ENCODE measurements at places on chromosomes 7 and 10.

DNA sequence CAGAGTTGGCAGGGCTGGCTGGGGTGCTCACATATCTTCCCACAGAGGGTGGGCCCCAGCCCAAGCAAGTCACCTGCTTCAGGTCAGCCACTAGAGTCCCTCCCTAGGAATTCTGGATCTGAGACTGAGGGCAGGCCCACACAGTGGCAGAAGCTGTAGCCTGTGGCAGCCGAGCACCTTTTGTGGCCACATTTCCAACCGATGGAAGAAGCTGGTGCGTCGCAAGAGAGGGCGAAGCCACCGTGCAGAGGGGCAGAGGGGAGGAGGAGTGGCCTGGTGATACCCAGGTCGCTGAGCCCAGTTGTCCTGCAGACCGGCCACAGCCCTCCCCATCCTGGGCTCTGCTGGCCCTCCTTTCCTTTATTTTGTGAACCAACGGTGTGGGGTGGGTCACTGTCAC lies 5.3 kb downstream of the POLM start:
- no peak for DNase-seq

DNA sequence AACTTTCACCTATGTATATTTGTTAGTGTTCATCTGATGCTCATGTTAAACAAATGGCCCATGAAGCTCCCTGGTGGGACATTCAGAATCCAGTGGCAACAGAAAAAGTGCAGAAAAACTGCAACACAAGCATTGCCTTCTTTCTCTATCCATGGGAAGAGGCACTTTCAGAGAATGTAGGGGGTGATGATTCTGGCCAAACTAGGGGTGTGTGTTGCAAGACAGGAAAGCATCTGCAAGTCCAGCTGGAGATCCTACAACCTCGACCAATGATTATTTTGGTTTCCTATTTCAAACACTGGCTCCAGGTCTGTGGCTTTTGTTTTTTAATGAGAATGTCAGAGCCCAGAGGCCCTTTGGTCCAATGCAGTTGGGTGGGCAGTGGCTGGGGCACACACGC lies 198.7 kb downstream of the CXCL12 start:
- no peak for DNase-seq

DNA sequence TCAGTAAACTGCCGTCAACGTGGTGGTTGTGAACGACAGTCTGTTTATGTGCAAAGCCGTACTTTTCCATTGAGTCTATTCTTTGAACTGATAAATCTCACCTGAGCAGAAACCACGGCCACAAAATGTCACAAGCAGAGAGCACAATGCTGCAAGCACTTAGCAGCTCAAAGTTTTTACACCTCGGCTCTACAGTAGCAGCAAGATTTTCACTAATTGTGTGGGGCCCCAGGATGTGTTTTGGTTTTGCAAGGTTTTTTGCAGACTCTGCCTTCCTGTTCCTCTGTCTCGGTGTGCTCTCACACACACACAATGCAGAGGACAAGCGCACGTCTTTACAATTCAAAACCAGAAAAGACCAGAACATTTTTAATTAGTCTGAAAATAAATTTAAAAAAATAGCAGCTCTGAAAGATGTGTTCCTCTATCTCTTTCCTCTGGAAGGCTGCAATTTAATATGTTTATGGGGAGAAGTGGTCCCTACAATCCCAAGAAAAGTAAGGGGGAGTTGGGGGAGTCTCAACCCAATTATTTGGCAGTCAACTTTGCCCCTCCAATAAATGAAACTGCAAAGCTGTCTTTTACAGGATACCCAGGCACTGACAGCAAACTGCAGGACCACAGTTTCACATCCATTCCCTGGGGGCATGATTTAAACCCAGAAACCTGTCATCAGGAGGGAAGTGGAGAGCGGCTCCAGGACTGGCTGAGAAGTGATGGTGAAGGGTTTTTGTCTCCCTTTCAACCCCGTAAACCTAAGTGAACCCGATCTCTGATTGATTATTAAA lies 73.8 kb upstream of the SFMBT2 start:
- no peak for DNase-seq

GRCh38 chr10:79984851-79985250 lies 35.9 kb upstream of the SFTPD start:
- DNase-seq, result no peak

- DNase-seq, result no peak
Measured at GRCh38 chr10:114189700-114190099, 10.5 kb downstream of the TDRD1 start.

DNA sequence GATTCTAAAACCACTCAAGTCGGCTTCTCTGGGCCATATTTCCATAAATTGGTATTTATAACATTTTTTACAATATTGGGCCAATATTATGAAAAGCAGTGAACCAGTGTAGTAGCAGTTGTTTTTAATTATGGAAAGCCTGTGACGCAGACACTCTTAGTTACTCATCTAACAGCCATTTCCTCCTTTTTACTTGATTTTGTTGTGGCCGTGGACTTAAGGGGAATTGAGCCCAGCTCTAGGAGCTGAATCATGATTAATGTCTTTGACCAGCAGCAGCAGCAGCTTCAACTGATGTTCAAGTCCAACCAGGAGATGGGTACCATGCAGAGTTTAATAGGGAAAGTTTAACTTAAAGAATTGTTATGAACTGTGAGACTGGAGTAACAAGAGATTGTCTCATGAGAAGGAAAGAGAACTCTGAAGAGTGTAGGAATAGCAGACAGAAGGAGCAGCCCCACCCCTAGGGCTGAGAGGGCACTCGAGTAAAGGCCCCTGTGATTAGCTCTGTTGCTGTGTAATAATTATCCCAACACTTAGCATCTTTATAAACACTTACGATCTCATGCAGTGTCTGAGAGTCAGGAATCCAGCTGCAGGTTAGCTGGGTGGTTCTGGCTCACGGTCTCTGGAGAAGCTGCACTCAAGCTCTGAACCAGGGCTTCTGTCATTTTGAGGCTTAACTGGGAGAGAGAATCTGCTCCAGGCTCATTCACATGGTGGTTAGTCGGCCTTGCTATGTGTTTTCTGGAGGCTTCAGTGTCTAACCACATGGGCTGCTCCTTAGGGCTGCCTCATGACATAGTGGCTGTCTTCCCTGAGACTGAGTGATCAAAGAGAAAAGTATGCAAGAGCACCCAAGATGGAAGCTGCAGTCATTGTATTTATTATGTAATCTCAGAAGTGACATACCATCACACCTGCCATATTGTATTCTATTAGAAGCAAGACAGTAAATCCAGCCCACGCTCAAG lies 4.6 kb downstream of the LANCL2 start:
- no peak for DNase-seq

DNA sequence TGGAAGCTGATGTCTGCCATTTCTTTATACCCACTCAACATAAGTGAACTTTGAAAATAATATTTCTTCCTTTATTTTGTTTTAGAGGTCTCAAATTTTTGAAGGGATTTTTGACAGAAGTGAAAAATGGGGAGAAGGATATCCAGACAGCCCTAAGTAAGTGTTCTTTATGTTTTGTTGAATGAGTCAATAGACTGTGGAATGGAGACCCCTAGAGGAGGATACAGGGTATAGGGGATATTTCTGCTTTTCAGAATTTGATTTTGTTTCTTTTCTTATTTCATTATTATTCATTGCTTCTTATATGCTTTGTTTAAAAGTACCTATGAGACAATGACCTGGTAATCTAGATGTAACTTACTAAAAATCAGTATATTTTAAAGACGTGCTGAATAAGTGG lies 34.4 kb downstream of the PLEKHA8 start:
- DNase-seq, result no peak

DNA sequence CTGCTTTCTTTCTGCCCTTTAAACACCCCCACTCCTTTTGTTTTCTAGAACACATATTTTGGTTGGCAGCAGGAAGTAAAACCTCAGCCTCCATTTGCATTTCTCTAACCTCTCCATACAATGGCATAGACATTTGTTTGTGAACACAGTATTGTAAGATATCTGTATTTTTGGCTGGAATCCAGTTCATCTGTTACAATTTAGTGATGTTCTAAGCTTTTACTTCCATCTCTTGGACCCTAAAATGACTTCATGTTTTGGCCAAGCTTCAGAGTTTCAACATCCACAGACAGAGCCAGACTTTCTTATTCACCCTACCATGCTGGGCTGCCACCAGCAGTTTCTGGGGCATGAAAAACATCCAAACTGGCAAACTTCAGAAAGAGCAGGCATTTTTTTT lies 21.1 kb upstream of the AUTS2 start:
- no peak for DNase-seq

DNA sequence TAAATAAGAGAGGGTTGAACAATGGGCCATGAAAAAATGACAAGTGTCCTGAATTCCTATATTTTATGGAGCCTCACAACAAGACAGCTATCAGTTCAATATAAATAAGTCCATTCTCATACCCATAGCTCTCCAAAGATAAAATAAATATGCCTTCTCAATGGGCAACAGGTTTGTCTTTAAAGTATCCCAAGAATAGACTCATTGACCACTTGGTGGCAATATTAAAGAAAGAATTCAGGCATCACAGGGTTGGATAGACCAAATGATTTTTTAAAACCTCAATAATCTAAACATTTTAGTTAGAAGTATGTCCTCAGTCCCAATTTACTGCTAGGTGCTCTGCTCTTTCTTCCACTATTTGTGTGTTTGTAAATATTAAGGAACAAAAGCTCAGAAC lies 165.1 kb upstream of the WNT16 start:
- no peak for DNase-seq

GRCh38 chr7:18338910-18339523 lies 156.5 kb upstream of the HDAC9 start:
- no peak for DNase-seq

GRCh38 chr10:119337223-119337622 lies 129.9 kb downstream of the GRK5 start:
- no peak for DNase-seq

- no peak for DNase-seq
Measured at GRCh38 chr7:24700521-24701260, 56.6 kb downstream of the GSDME start.

DNA sequence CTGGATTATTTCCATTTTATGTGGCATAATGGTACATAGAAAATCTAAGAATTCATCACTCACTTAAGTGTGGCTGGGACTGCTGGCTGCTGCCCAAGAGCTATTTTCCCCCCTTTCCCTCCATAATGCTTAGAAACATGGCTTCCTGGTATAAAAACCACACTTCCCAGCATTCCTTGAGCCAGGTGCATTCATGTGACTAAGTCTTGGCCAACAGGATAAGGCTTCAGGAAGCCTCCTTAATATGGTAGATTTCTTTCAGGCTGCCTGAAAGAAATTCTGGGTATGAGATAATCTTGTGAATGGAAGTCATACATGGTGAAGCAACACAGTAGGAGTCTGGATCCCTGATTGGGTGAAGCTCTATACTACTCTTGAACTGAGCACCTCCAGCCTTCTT lies 178.0 kb downstream of the JAZF1 start:
- no peak for DNase-seq

- DNase-seq, result no peak
Measured at GRCh38 chr7:13908667-13909397, 80.6 kb downstream of the ETV1 start.

DNA sequence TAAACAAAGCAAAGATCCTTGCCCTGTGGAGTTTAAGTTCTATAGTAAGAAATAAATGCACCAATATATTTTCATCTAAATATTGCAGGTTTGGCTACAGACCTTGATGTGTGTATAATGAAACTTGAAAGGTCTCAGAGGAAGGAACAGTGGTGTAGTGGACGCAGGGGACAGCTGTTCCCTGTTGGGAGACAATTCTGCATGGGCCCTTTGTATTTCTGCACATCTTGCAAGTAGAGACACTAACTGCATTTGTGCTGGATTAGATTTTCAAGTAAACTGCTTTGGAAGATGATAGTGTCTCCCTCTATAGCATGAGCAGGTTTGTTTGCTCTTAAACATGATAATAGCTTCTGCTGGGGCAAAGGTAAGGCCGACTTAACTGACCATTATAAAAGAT lies 57.5 kb upstream of the FAM133B start:
- no peak for DNase-seq

DNA sequence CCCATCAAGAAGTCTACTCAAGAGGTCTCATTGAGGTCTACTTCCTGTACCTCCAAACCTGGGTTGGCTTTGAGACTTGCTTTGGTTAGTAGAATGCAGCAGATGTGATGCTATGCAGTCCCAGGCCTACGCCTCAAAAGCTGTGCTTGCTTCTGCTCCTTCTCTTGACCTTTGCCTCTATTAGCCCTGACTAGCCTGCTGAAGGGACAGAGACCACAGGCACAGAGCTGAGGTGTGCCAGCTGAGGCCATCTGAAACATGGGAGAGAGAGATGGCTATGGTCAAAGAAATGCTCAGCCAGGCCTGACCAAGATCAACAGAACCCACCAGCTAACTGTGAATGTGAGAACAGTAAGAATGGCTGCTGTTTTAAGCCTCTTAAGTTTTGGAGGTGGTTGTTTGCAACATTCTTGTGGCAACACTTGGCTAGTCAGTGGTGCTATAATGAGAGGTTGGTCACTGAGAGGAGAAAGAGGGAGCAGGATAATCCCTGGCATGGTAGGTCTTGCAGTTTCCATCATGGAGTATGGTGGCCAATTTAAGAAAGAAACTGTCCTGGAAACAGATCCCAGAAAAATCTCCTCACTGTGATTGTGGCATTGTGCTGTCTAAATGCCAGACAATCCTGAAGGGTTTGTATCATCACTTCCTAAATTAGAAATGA lies 176.1 kb upstream of the PHYHIPL start:
- no peak for DNase-seq

- DNase-seq, result no peak
Measured at GRCh38 chr10:107930037-107930436, 765.5 kb upstream of the SORCS1 start.

- DNase-seq, result no peak
Measured at GRCh38 chr10:118584181-118584954, 11.1 kb downstream of the PRLHR start.

DNA sequence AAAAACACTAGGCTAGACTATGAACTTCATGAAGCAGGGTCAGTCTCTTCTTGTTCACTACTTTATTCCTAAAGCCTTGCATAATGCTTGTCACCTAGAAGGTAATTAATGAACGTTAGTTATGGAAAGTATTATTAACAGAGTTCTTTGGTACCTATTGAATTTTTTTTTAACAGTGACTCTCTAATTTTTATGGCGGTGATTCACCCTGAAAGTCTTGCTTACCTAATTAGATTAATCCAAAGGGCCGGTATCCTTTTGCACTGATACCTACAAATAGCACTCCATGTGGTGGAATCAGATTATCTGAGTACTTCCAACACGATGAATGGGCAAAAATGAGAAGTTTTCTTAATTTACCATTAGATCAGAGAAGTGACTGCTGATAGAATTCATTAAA lies 31.7 kb downstream of the STAM start:
- no peak for DNase-seq

Measured in NCI-H1092 (cell line).